Renal pelvis (tissue), 12 donors: ENCODE measurements at places on chromosomes 3 and 15. TPM values are rescaled to one million over a fixed set of nuclear protein-coding genes. Genes with fewer than 3 reads are reported as not detected.

IGDCC3 gene
- 7.7 TPM for polyA plus RNA-seq

DNA sequence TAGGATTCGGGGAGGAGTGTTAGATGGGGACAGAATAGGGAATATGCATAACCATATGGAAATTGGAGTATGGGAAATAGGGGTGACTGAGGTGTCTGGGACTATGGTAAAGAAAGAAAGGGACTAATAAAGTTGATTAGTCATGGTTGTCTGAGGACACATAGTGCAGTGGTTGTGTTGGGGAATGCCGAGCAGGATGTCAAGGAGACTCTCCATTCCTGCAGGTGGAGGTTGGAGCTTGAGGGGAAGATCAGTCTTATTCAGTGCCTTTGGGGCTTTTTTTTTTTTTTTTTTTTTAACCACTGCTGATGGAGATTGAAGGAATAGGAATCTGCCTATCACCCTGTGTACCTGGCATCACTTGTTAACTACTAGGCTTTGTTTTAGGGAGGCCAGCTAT is 10.8 kb downstream of the NMD3 start:
- DNase-seq, result no peak

GRCh38 chr3:101069901-101070798 is 76.9 kb upstream of the ABI3BP start:
- no peak for DNase-seq

CKMT1A gene
- polyA plus RNA-seq, result 3.5 TPM

- no peak for DNase-seq
Measured at GRCh38 chr3:157285141-157285540, 125.2 kb upstream of the CCNL1 start.

GPX1 gene
- 184 TPM for polyA plus RNA-seq

GRCh38 chr3:122893754-122894668 is 99.1 kb downstream of the SLC49A4 start:
- DNase-seq, result no peak

ADAM10 gene
- 249 TPM for polyA plus RNA-seq

GNAT1 gene
- polyA plus RNA-seq, result not detected
